Kidney epithelial cell (primary cell): ENCODE measurements at places on chromosomes 4 and X.

DNA sequence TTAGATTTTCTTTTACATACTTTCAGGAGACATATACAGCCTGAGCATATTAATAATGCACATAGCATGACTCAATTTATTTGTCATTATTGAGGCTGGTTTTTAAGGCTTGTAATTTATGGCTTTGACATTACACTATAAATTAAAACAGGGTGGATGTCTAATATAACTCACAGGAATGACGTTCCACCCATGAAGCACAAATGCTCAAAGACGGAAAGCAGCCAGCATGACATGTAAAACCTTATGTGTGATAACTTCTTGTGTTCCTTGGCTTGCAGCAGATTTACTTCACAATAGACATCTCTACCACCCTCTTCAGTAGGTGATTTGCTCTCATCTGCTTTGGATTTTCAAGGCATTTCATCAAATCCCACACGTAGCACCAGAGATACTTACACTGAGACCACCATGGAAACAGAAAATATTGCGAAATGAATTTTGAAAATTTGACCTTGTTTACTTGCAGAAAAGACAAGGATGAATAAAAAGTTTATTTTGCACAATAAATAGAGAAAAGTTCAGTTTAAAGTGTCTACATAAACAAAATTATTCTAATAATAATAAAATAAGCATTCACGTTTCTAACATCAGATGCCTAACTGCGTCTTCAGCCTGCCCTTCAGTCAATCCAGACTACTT lies 64.7 kb upstream of the BTC start:
- DNase-seq: no peak

GRCh38 chrX:1213971-1214370 lies 1.5 kb upstream of the CRLF2 start:
- no peak for DNase-seq

DNA sequence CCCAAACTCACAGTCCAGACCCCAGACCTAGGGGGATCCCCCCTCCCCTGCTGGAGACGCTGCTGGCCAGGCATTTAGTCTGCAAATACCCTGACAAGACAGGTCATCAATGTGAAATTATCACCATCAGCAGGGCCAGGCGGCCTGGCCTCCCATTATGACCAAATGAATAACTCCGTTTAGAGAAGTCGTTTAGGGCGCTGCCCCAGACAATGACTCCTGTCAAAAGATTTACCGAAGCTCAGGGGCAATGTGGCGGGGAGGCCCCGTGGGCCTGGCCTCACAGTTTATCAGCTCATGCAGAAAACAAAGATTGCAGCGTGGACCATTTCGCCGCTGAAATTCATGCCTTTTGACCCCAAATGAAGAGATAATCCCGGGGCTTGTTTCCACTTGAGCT lies 76.5 kb downstream of the HMX1 start:
- DNase-seq: no peak

- peak; percentile 96 for DNase-seq
These were observed 11.5 kb upstream of the CCDC149 start for GRCh38 chr4:24924309-24924781.

- peak; percentile 48 for DNase-seq
These were observed 247.6 kb upstream of the RPS6KA3 start for GRCh38 chrX:20514358-20514757.

GRCh38 chrX:24005028-24005427 lies 22.0 kb downstream of the KLHL15 start:
- DNase-seq: no peak

DNA sequence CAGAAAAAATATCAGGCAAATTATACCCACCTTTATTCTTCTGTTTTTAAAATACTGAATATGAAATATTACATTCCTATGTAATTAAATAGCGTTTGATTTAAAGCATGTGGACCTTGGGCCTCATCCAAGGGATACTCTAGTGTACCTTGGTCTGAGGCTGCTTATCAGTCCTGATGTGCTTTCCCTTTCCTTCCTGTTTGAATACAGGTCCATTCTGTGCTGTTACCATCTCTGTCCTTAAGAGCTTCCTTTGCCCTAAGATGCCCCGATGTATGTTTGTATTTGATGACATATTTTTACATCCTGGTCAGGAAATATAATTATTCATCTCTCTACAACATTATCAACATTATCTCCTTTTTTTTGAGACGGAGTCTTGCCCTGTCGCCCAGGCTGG lies 24.1 kb downstream of the FAT4 start:
- DNase-seq: no peak

DNA sequence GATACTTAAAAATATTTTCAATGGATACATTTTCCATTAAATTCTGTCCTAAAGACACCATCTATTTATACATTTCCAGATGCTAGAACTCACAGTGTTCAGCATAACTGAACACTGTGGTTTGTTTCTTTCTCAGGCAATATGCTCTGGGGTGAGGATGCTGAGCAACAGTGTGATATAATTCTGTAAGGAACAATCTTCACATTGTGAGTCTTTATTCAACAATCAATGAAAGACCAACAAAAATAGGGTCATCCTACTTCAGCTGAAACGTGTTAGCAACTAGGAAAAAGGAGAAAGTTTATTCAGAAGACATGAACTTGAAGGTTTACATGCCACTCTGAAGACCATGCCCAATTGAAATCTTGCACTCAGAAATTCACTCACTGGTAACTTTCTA lies 284.8 kb downstream of the UNC5C start:
- no peak for DNase-seq

DNA sequence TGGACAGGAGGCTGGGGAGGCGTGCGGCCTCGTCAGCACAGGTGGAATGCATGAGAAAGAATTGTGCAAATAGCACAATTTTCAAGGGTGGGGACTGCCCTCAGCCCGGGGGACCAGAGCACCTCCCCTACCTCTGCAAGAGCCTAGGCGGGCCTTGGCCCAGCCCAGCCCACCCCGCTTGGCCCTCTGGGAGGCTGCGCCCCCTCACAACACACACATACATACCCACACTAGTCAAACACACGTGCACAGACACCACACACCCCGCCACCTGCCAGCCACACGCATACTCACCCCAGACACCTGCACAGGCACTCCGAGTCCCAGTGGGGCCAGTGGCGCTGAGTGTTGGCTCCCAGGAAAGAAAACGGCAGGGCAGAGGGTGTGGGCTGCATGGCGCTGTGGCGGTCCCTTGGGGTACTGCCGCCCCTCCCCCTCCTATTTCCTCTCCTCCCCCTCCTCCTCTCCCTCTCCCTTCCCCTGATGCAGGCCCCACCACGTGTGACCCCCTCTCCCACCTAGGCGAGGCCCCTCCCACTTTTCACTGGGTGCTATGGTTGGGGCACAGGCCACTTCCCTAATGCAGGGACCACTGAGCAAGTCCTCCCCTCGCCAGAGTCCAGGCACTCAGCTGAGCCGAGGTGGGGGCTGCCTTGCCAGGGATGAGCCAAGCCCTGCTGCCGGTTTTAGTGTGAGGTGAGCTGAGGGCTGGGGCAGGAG lies 84.5 kb downstream of the FAM53A start:
- no peak for DNase-seq

DNA sequence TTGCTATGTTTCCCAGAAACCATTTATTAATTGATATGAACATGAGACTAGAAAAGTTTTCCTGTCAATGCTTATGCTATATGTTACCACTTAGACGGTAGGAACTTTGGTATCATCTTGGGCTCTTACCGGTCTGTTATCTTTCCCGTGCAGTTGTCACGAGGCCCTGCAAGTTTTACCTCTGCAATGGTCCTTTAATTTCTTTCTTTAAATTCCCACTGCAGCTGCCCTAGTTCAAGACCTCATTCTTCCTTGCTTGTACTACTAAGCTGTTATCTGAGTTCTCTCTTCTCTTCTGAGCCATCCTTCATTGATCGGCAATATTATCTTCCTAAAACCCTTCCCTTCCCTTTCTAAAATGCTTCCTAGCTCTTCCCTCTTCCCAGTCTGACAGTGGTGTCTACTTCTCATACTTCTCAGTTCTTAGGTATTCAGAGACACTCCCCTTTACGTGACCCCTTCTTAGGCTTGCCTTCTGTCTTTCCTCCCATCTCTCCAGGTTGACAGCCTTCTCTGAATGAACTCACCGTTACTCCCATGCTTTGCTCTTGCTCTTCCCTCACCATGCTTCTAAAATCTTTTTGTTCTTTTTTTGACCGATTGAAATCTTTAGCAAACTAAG lies 27.5 kb downstream of the MAGEA1 start:
- DNase-seq: no peak

DNA sequence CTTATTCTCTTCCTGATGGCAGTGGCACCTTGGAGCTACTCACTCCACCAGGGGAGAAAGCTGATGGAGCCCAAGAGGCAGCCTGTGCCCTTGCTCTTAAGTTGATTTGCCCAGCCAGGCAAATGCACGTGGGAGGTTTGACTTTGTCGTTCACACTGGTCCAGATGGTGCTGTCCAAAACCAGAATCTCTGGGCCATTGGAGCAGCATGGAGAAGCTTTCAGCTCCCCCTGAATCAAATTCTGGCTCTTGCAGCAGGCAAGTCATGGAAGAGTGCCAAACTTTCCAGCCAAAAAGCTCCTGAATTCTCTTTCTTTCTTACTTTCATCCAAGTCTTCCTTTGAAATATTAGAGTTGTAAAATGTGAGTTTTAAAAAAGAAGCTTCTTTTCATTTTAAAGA lies 970.4 kb downstream of the RPA4 start:
- DNase-seq: no peak

- DNase-seq: no peak
These were observed 227.5 kb downstream of the PAPSS1 start for GRCh38 chr4:107492566-107492965.

DNA sequence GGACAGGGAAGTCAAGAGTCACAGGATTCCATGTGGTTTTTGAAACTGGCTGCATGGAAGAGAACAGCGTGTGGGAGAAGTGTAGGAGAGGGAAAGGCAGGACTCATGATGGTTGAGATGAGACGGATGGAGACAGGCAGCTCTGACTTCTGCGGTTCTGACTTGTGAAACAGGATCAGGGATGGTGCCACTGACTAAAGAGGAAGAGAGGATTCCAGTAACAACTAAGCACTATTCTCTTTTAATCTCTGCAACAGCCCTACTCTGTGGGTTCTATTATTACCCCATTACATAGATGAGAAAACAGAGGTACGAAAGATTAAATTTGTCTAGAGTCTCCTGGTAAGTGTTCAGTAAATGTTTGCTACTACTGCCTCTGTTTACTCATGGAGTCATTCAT lies 156.3 kb downstream of the CBR4 start:
- DNase-seq: no peak

DNA sequence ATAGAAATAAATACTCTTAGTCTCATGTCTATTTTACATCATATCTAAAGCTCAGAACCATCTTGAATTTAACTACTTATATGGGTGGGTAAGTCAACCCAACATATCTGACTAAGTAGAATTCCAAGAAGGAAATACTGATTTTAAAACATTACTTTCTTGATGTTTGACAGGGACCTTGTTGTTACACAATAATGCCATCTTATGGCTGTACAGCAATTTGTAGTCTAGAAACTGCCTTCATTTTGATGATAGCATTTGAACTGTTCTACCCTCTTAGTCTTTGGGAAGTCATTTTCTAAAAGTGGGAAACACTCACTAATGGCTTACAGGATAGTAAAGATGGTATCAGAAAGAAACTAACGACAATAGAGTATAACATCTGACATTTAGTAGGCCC lies 929.5 kb downstream of the DMD start:
- no peak for DNase-seq

DNA sequence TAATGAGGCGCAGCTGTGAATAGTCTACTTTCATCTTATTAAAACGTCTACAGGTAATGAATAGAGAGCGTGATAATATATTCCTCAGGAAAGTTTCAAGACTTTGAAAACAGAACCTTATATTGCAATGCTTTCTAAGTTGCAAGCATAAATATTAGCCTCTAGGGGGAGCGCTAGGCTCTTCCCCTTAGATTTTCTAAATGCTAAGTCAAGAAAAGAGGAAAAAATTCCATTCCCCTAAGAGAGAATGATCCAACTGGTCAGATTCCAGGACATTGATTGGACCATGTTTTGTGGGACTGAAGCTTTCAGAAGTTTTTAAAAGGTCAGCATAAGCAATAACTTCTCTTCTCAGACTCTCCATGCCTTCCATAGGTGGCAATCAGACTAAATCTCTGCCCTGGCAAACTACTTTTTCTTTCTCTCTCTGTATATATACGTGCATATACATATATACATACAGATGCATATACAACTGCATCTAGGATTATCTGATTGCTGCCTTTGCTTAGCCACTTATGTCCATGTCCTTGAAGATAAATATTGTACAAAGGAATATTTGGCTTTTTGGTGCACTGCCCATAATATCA lies 492.9 kb downstream of the INPP4B start:
- peak; percentile 31 for DNase-seq

GRCh38 chrX:139304471-139304870 lies 226.1 kb upstream of the F9 start:
- no peak for DNase-seq

GRCh38 chrX:68922013-68922412 lies 93.2 kb downstream of the EFNB1 start:
- DNase-seq: no peak

DNA sequence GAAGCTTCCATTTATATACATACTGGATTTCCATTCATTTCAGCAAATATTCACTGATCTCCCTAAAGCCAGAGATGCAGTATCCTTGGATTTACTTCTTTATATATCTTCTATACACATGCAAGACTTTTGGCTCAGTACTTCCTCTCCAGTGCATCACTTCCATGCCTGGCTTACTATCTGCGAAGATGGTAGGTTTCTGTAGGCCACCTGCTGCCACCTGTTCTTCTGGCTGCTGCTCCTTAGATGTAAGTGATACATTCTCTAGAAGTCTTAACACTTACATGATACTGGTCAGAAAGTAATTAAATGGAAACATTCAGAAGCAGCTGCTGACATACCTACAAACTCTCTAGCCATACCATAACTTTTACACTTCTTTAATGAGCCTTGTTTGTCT lies 48.9 kb downstream of the TBC1D9 start:
- no peak for DNase-seq

GRCh38 chr4:145154573-145154972 lies 25.8 kb downstream of the OTUD4 start:
- no peak for DNase-seq

- peak; percentile 18 for DNase-seq
These were observed 317.2 kb downstream of the DHX15 start for GRCh38 chr4:24266951-24267722.

DNA sequence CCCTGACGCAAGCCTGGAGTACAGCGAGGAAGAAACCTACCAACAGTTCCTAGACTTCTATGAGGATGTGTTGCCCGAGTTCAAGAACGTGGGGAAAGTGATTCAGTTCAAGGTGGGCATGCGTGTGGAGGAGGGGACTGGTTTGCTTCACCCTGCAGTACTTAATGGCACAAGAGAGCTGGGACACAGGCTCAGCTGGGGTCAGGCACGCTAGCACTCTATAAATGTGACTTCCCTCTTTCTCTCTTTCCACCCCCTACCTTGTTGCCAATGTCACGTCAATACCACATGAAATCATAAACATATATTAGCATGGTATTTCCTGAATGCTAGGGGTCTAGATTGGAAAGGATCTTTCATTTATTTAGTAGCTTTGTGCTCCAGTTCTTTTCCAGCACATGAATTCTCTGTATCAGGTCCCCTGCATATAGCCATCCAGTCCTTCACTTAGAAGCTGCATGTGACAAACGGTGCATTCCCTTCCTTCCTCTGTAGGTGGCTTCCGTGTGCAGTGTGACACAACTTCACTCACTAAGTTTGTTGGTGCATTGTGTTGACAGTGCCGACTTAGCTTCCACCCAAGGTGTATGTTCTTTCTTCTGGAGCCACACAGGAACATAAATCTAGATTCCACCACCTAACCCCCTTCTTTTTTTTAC lies 25.6 kb downstream of the ZRSR2 start:
- DNase-seq: no peak

- DNase-seq: no peak
These were observed 1047.0 kb upstream of the FTHL17 start for GRCh38 chrX:32118832-32119231.

GRCh38 chr4:140952717-140953116 lies 180.6 kb downstream of the RNF150 start:
- no peak for DNase-seq

- no peak for DNase-seq
These were observed 52.9 kb downstream of the CRMP1 start for GRCh38 chr4:5839751-5840674.
